ENCODE measurements at places on chromosomes 12 and 14. TPM values are rescaled to one million over a fixed set of nuclear protein-coding genes. Genes with fewer than 3 reads are reported as not detected.

PTPRO gene
- total RNA-seq, result 0.52 TPM

IFI27 gene
- 1.7 TPM for total RNA-seq

TMEM132C gene
- total RNA-seq, result 0.22 TPM

GRCh38 chr12:32757157-32757556, 1.5 kb upstream of the YARS2 start:
- peaks cover 2% of the 10 kb centered on the region for H3K4me1 ChIP-seq
- DNase-seq, result no peak

GRCh38 chr12:19761463-19761862, 322.2 kb downstream of the AEBP2 start:
- H3K4me1 ChIP-seq, result no peaks in the 10 kb centered on the region
- H3K36me3 ChIP-seq, result no peaks in the 10 kb centered on the region
- no peak for DNase-seq
- no peak overlapping the region for H3K4me3 ChIP-seq
- H3K27me3 ChIP-seq, result no peaks in the 10 kb centered on the region
- H3K27ac ChIP-seq, result no peak overlapping the region

DNA sequence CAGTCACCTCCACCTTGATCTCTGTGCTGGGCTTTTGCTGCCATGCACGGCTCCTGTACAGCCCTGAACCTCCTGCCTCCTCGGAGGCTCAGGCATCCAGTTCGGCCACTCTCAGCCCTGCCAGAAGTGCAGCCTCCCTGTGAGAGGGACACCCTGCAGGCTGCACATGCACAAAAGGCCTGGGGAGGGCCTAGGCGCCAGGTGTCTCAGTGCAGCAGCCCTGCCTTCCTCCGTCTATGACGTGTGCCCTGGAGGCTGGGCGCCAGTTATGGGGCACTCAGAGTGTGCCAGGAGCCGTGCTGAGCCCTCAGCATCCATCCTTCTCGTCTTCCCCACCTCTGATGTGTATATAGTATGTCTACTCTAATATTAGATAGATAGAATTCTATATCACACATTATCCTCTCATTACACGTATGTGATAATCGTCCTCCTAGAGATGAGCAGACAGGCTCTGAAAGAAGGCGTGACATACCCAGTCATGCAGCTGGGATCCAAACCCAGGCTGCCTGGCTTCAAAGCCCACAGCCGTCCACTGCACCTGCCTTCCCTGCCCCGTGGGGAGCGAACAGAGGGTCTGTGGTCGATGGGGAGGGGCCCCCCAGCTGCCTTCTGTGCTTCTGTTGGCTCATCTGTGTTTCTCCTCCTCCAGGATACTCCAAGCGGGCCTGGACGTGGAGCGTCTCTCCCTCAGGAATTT, 101.1 kb downstream of the B4GALNT3 start:
- no peaks in the 10 kb centered on the region for H3K36me3 ChIP-seq
- no peak overlapping the region for H3K27ac ChIP-seq
- no peak for DNase-seq
- H3K4me3 ChIP-seq, result no peak overlapping the region
- no peaks in the 10 kb centered on the region for H3K27me3 ChIP-seq

DNA sequence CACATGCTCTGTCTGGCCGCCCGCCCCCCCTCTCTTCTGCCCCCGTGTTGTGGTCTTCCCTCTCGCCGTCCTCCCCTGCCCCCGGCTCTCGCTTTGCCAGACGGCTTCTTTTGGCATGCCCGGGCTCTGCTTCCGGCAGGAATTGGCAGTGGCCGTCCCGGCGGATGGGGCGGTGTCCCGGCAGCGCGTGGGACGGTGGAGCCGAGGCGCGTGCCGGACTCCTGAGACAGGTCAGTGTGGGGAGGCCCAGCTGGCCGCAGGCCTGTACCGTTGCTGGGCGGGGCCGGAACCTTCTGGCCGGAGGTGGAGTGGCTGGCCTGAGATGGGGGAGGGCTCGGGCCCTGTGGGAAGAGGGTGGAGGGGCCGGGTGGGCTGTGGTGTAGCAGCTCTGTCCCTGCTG, 17.1 kb downstream of the KIF26A start:
- no peaks in the 10 kb centered on the region for H3K4me1 ChIP-seq
- H3K27me3 ChIP-seq, result no peaks in the 10 kb centered on the region
- peaks cover 5% of the 10 kb centered on the region for H3K36me3 ChIP-seq
- no peak overlapping the region for H3K27ac ChIP-seq

KNTC1 gene
- 71.3 TPM for total RNA-seq

- H3K4me1 ChIP-seq, result no peaks in the 10 kb centered on the region
- H3K27me3 ChIP-seq, result no peaks in the 10 kb centered on the region
- H3K27ac ChIP-seq, result no peak overlapping the region
- no peak for DNase-seq
- H3K4me3 ChIP-seq, result no peak overlapping the region
These were observed 152.6 kb downstream of the DERA start for GRCh38 chr12:16063726-16064125.

CCDC184 gene
- total RNA-seq, result 0.11 TPM

DNA sequence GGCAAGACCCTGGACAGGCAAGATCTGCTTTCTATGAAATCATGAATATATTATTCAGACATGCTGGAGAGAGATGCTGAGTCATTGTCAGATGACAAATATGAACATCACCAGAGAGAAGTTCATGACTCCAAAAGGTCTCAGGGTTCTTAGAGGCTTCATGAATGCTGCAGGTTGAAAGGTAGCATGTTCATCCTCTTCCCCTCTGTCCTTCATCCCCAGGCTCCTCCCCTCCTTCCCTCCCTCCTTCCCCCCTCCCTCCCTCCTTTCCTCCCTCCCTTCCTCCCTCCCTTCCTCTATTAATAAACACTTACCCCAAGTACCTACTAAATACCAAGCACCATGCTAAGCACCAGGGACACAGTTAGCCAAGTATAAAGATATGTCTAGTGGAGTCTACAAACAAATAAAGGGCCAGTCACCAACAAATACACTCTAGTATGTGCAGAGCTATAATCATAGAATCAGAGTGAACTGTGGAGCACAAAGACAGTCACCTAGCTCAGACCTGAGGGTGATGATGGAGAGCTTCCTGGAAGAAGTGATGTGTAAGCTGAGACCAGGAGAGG, 46.2 kb downstream of the RPH3A start:
- no peak overlapping the region for H3K4me3 ChIP-seq
- no peak overlapping the region for H3K27ac ChIP-seq
- 0 out of 2 replicates have a peak, but pooled peaks cover 4% of the 10 kb centered on the region for H3K4me1 ChIP-seq
- H3K27me3 ChIP-seq, result no peaks in the 10 kb centered on the region
- DNase-seq, result no peak
- no peaks in the 10 kb centered on the region for H3K36me3 ChIP-seq
